ENCODE measurements at places on chromosomes 6 and 20.

DNA sequence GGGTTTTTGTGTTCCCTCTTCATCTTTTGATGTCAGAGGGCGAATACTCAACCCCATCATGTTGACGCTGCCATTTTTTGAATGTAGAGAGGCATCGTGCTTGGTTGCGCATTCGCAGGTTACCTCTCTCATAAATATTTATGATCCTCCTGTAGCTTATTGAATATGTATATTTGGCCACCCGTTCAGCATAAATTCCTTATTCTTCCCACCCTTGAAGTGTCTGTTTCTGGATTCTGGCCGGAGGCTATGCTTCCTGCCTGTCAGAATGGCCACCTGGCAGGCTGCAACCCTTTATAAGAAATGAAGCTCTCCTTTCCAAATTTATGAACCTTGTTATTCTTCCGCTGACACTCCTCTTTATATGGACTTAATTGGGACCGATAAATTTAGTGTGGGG, 40.9 kb downstream of the FAM50B start:
- DNase-seq: no peak

GRCh38 chr6:134345789-134346188, 27.9 kb upstream of the SGK1 start:
- no peak for DNase-seq

DNA sequence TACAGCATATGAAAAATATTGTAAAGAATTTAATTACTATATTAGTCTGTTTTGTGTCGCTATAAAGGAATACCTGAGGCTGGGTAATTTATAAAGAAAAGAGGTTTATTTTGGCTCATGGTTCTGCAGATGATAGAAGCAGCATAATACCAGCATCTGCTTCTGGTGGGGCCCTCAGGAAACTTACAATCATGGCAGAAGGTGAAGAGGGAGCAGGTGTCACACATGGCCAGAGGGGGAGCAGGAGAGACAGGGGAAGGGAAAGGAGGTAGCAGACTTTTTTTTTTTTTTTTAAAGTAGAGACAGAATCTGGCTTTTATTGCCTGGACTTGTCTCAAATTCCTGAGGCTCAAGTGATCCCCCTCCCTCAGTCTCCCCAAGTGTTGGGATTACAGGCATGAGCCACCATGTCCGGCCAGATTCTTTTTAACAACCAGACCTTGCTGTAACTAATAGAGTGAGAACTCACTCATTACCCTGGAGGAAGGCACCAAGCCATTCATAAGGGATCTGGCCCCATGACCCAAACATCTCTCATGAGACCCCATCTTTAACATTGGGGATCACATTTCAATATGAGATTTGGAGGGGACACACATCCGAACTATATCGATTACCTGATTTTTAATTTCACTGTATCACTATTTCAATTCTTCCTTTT, 64.6 kb downstream of the MAN1A1 start:
- no peak for DNase-seq

GRCh38 chr6:142478117-142478516, 176.3 kb downstream of the ADGRG6 start:
- DNase-seq: peak; percentile 12

DNA sequence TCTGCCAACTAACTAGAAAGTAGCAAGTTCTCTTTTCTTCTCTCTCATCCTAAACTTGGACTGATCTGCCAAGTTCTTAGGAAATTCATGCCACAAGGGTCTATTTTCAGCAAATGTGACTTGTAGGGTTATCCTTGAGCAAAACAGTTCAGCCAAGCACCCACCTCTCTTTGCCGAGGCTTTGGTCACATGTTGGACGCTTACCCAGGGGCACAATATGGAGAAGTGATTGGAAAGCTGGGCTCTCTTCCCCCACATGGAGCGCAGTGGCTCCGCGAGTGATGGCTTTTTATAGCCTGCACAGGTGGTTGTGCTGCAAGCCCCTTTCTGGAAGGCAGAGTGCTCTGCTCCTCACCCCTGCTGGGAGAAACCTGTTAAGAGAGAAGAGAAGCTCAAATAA, 47.7 kb upstream of the FNDC1 start:
- no peak for DNase-seq

- DNase-seq: no peak
These were observed 431.1 kb downstream of the NKAIN2 start for GRCh38 chr6:124234801-124235200.

Measured in bone marrow (tissue), 2 donors.